ENCODE measurements at places on chromosomes 2 and 18.

DNA sequence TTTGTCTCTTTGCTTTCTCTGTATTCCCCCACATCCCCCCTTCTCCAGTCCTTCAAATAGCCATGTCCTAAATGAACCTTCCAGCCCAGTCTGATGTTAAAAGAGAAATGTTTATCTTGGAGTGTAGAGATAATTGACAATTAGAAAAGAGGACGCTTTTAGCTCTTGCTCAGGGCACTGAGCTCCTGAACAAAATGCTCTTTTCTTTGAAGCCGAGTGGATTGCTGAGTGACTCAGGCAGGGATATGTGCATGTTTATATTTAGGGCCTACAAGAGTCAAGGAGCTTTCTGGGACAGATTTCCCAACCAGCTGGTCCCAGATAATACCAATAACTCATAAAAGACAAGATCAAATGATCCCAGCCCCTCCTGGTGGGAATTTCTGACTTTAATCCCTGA, 88.0 kb upstream of the SETBP1 start:
- no peak for DNase-seq

GRCh38 chr18:63315876-63316275, 3.7 kb downstream of the BCL2 start:
- no peak for DNase-seq

DNA sequence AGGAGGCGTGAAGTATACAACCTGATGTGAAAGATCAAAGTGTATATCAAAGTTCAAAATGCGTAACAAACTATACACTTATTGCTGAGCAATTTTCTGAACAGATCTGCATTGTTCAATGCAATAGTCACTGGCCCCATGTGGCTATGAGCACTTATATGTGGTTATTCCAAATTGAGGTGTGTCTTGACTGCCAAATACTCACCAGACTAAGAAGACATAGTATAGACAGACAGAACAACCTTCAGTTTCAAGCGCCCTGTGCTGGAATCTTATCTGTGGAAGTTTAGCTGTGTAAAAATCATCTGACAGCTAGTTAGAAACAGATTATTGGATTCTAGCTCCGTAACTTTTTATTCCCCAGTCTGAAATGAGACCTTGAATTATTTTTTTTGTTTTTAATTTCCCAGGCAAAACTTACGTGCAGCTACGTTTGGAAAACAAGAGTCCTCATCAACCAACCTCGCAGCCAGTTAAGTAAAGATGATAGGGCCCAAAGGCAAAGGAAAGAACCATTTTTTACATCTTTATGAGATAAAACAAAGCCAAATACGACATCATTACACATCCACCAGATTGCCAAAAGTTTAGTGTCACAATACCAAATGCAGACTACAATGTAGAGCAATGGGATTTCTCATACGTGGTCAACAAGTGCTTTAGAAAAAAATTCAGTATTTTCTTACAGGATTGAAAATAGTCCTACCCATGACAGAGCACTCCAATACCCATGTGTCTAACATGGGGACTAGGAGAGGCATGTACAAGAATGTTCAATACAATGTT, 37.2 kb downstream of the MBOAT2 start:
- DNase-seq, result no peak

- DNase-seq, result no peak
These were observed 114.8 kb upstream of the CDC42EP3 start for GRCh38 chr2:37786191-37786698.

GRCh38 chr2:161332371-161332967, 24.2 kb downstream of the PSMD14 start:
- no peak for DNase-seq

GRCh38 chr2:68736086-68736485, 1.5 kb downstream of the ARHGAP25 start:
- no peak for DNase-seq
